ENCODE measurements at places on chromosomes 1 and 21.
A peak's percentile ranks its signal among the peaks of the same experiment; 100 is the strongest.

DNA sequence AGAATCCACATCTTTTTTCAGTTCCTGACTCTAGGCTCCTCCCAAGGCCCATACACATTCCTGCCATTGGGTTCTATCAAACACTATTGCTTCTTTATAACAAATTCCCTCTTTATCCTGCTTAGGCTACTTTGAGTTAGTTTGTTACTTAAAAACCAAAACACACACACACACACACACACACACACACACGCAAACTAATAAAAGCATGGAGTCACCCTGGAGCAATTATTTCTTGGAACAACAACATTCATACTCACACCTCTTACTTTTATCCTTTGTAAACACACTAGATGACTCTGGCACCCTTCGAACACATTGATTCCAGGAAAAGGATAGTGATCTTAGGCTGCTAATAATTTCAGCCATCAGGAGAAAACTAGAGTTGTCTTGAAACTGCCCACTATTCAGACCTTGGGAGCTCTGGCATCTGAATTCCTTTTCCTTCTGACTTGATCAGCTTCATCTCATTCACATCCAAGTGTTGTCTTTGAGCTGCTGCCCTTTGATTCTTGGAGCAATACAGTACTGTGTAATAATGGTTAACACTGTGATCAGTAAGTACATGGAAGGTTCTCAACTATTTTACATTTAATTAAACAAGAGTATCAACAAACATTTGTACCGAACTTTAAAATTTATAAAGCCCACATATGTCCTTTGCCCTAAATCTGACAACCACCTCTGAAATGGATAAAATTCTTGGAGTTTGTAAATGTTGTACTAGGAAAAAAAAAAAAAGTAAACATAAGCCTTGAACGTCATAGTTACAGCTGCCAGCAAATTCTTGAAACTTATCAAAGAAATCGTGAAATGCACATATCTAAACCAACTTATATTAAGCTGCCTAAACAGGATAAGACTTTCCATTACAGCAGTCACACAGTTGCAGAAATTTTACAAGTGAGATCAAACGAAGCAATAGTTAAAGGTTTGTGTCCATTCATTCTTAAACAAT lies 2.8 kb upstream of the SEC22B start:
- no peak for DNase-seq

- no peak for DNase-seq
Measured at GRCh38 chr1:3017440-3018050, 3.7 kb upstream of the ACTRT2 start.

GRCh38 chr1:36099681-36100341 lies 11.1 kb downstream of the ADPRS start:
- DNase-seq = peak; percentile 79

DNA sequence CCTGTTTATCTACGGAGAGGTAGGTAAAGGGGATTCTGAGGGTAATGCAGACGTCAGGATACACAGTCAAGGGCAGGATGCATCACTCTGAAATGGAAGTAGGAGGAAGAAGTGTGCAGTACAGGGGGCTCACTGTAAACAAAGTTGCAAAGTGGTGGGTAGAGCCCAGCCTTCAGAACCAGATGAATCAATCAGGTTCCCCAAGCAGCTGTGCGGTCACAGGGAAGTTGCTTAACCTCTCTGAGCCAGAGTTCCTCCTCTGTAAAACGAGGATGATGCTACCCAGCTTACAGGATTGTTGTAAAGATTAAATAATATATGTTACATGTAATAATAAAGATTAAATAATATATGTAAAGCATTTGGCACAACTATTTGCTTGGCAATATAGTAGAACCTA lies 13.5 kb upstream of the MYOM3 start:
- DNase-seq = no peak

DNA sequence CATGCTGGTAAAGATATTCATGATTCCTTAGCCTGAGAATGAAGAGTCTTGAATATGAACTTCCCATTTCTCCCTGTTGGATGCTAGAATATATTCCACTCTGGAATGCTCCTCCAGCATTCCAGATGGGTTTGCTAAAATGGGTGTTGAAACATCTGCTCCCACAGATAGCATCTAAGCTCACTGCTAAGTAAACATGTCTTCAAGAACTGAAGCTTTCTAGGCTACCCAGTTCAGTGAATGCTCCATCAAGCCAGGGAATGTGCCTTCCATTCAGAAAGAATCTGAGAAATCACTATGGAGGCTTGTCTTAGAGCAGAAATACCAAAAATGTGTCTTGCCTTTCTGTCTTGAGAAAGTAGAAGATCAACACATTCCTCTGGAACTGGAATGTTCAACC lies 81.1 kb downstream of the TNFSF18 start:
- DNase-seq = no peak

DNA sequence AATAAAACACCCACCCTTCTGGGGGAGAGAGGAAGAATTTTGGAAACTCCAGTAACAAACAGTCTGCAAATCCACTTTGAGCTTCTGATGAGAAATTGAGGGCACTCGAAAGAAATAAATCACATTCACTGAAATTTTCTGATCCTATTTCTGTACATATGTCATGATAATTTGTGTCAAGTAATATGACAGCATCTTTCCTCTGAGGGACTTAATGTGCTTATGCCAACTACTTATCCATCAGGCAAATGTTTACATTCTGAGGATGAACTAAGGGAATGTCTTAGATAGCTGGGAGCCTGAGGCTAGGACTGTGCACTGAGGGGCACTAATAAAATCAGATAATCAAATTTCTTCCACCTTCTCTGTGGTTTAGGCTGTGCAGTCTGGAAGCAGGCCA lies 44.5 kb downstream of the TSEN15 start:
- DNase-seq = no peak

DNA sequence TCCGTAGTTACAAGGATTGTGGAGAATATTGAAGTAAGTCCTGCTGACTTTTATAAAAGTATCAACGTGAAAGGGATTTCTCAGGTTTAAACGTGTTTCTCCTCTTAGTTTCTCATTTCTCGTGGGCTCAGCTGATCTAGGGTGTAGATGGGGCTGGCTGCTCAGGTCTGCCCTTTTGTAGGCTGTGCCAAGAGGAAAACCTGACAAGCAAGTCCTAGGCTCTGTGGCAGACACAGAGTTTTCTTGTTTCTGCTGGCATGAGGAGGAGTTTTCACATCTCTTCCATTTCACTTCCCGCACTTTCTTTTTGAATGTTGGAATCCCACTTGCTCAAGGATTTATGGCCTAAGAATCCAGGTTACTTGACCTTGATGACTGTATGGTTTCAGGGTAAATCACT lies 14.8 kb downstream of the VPS13D start:
- no peak for DNase-seq

DNA sequence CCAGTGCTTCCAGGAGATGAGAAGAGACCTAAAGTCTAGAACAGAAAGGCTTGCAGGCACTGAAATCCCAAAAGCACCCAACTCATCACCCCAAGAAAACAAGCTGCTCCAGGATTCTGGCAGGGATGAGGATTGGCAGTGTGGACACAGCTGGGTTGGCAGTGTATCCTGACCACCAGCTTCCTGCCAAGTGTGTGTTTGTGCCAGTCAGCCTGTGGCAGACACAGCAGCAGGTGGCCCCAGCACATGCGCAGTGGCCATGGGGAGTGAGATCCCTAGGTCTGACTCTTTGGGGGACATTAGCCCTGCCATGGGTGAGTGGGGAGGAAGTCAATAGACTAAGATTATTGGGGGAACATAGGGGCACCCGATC lies 8.7 kb upstream of the SNAPIN start:
- DNase-seq = no peak

GRCh38 chr1:9302745-9303524 lies 10.2 kb downstream of the SPSB1 start:
- peak; percentile 67 for DNase-seq

GRCh38 chr1:4724695-4725250 lies 70.4 kb downstream of the AJAP1 start:
- no peak for DNase-seq

- no peak for DNase-seq
Measured at GRCh38 chr1:170789063-170789462, 125.1 kb downstream of the PRRX1 start.

- DNase-seq = no peak
Measured at GRCh38 chr1:173212952-173213491, 5.9 kb upstream of the TNFSF4 start.

- no peak for DNase-seq
Measured at GRCh38 chr1:39825432-39825941, 36.8 kb upstream of the BMP8B start.

- DNase-seq = no peak
Measured at GRCh38 chr1:203751051-203751450, 13.9 kb upstream of the LAX1 start.

GRCh38 chr21:44522753-44523204 lies 17.2 kb downstream of the KRTAP10-1 start:
- no peak for DNase-seq

DNA sequence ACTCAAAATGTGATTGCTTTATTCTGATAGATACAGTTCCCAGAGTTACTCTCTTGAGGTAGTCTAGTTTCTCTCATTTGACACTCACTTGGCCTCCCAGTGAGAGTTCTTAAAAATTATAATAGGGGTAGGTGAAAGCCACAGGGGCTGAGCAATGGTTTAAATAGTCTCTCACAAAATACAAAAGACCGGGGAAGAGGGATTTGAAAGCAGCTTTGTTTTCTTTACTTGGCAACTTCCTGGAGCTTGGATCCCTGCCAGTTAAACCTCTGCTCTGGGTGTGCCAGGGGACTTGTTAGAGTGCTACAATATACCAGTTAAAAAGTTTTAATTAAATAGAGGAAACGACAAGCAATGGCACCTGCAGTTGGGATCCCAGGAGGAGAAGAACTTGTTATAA lies 31.7 kb downstream of the OR13G1 start:
- no peak for DNase-seq

DNA sequence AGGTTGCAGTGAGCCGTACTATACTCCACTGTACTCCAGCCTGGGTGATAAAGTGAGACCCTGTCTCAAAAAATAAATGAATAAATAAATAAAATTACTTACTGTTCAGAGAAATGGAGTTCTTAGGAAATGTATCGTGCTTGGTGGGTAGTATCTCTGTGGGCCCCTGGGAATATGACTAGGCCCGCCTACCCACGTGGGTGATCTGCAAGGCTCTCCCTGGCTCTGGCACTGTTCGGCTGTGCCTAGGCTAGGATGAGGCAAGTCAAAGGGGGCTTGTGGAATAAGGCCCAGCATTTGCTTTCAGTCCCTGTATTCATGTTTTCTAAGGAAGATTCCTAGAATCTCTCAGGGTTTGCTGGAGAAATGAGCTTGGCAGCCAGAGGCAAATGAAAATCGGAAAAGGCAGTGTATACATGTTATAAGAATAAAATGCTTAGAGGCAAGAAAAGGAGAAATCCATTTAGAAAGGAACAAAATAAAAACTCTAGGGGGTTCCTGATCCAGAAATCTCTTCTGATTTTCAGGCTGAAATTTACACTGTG lies 4.5 kb upstream of the CSRP1 start:
- no peak for DNase-seq

GRCh38 chr1:185419718-185420117 lies 102.7 kb upstream of the IVNS1ABP start:
- no peak for DNase-seq

DNA sequence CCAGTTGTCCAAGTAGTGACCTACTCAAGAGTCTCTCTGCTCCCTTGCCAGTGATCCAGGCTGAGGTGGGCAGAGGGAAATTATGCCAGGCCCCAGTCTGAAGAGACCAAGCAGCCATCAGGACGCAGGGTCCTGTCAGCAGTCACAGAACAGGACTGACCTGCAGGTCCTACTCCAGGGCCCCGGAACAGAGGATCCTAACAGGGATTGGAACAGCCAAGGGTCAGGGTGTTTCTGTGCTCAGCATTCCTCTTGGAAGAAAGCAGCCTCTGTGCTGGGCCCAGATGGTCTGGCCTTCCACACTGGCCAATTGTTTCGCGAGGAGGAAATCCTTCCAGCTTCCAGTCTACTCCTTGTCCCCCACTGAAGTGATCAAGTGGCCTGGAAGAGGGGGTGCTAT lies 41.6 kb upstream of the USP1 start:
- DNase-seq = no peak

- no peak for DNase-seq
Measured at GRCh38 chr1:43273708-43274107, 3.9 kb downstream of the TMEM125 start.

GRCh38 chr1:91201694-91202093 lies 179.9 kb upstream of the ZNF644 start:
- DNase-seq = no peak

- DNase-seq = peak; percentile 45
Measured at GRCh38 chr1:156379420-156380165, 10.6 kb downstream of the RHBG start.

- DNase-seq = no peak
Measured at GRCh38 chr1:82830690-82831380, 1030.1 kb downstream of the ADGRL2 start.

GRCh38 chr1:157089789-157090188 lies 9.8 kb downstream of the ETV3L start:
- no peak for DNase-seq

DNA sequence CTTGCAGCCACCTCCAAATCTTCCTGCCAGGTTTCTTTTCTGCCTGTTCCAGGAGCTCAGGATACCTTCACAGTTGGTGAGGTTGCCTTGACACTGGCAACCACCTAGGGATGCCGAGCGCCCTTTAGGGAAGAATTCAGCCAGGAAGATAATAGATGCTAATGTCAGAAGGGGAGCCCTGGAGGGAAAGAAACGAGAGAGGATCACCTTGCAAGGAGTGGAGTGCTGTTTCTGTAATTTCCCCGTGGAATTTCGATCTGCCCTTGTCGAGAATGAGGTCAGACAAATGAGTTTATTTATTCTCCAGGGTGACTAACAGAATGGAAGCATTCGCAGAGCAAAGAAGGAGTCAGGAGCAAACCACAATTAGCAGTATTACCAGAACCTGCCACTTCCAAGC lies 315.8 kb upstream of the KAZN start:
- DNase-seq = no peak

- no peak for DNase-seq
Measured at GRCh38 chr1:233010146-233010545, 59.7 kb downstream of the NTPCR start.

DNA sequence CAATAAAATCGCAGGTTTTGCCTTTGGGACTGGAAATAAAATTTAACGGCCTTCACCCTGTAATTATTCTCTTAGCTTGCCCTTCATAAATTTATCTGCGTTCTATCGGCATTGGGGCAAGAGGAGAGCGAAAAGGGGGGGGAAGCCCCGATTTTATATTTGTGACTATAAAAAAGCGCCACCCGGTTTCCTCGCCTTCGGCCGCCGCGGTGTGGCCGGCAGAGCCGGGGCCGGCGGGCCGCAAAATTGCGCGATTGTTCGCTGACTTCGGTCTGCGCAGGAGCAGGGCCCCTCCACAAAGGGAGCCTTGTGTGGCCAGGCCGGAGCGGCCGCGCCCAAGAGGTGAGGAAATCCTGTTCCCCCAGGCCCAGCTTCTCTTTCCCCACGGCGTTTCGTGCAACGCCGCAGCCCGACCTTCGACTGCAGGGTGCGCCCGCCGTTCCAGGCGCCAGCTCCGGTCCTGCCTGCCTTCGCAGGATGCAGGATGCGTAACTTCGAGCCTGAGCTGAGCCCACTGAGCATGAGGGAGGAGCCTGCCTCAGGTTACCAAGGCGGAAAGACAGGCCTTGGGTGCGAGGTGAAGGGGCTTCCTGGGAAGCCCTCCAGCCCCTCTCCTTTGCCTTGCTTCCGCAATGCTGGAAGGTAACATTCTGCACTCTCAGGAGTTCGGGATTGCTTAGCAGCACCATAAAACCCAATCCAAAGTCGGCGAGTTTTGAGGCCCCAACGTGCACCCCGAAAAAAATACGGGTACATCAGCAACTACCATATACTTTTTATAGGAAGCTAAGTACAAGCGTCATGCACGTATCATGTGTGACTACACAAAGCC lies 4.9 kb upstream of the TBX15 start:
- DNase-seq = no peak

GRCh38 chr1:75632350-75632949 lies 21.5 kb upstream of the SLC44A5 start:
- no peak for DNase-seq

All from HTR-8/SVneo (cell line).